NCI-H82 (cell line): ENCODE measurements at places on chromosomes 7 and 10.
A peak's percentile ranks its signal among the peaks of the same experiment; 100 is the strongest.

GRCh38 chr10:112701878-112702255, 248.2 kb upstream of the TCF7L2 start:
- no peak for DNase-seq

DNA sequence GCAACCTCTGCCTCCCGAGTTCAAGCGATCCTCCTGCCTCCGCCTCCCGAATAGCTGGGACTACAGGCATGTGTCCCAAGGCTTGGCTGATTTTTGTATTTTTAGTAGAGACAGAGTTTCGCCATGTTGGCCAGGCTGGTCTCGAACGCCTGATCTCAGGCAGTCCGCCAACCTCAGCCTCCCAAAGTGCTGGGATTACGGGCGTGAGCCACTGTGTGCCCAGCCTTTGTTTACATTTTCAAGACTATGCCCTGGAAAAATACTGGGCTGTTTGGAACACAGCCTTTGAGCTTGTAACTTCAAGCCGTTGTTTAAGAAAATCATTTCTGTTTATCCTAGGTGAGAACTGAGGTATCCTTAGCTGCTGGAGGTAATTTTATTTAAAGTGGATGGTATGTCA, 1.9 kb downstream of the ZKSCAN1 start:
- no peak for DNase-seq

DNA sequence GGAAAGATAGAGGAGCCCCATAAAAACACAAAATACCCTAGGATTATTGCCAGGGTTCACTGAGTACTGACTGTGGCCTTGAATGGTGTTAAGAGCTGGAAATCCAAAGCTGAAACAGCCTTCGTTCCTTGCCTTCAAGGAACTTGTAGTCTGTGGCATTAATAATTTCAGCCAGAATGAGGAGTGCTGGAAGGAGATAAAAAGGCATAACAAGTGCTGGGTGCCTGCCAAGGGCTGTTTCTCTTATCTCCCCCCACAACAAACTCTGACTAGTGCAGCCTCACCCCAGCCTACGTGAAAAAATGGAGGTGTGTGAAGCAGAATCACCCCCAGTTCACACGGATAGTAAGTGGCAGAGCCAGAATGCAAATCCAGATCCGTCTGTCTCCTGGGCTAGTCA, 199.1 kb upstream of the LYZL2 start:
- no peak for DNase-seq

DNA sequence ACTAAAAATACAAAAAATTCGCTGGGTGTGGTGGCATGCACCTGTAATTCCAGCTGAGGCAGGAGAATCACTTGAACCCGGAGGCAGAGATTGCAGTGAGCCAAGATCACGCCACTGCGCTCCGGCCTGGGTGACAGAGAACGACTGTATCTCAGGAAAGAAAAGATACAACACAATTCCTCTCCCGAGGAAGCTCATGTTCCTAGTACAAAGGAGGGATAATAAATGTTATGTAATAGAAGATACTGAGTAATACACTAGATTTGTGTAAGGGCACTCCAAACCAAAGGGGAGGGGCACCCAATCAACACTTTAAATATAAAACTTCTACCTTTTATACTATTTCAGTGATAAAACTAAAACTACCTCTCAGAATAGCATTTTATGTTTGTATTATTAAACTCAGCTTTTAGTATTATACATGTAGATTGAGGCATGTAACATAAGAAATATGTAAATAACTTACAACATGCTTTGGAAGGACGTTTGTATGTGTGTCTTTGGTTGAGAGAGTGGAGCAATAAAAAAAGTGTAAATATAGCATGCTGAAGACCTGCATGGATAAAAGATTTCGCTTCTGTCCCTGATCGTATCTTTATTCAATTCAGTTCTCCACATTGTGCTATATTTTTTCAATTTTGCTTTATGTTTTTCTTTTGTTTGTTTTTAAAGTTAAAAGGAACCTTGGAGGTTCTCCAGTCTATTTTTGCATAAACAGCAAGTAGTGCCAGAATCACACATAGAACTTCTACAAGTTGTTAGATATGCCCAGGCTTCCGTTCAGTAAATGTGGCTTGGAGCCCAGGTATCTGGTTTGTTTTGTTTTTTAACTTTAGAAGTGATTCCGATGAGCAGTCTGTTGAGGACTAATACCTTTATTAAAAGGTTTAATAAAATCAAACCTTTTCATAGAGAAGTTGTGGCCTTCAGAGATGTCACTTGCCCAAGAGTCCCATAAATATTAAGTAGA, 71.9 kb downstream of the WAC start:
- no peak for DNase-seq

- DNase-seq, result no peak
Observed at GRCh38 chr7:107219563-107220244, 50.9 kb downstream of the HBP1 start.

- no peak for DNase-seq
Observed at GRCh38 chr7:153473185-153473584, 579.0 kb upstream of the DPP6 start.

- no peak for DNase-seq
Observed at GRCh38 chr7:112252691-112253090, 46.2 kb downstream of the ZNF277 start.

GRCh38 chr7:105652359-105652993, 71.2 kb upstream of the EFCAB10 start:
- DNase-seq, result peak; percentile 91

GRCh38 chr7:130152493-130153210, 52.6 kb downstream of the TMEM209 start:
- DNase-seq, result no peak

GRCh38 chr10:46523962-46524471, 32.4 kb downstream of the GPRIN2 start:
- DNase-seq, result no peak

DNA sequence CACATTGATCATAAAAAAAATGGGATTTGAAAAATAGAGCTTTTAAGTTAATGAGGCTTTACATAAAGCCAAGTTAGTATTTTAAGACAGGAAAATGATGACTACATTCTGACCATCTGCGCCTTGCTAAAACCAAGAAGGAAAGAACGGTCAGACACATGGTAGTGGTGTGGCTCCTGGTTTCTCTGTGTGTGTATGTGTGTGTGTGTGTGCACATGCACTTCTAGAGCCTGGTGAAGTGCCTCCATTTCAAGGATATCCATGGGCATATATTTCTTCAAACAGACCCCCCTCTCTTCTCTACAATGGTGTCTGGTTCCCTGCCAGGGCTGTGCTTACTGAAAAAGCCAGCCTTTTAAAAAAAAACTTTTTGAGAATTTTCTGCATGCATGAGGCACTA, 80.9 kb downstream of the FRMPD2 start:
- DNase-seq, result peak; percentile 29
